ENCODE measurements at places on chromosomes 4 and X.

DNA sequence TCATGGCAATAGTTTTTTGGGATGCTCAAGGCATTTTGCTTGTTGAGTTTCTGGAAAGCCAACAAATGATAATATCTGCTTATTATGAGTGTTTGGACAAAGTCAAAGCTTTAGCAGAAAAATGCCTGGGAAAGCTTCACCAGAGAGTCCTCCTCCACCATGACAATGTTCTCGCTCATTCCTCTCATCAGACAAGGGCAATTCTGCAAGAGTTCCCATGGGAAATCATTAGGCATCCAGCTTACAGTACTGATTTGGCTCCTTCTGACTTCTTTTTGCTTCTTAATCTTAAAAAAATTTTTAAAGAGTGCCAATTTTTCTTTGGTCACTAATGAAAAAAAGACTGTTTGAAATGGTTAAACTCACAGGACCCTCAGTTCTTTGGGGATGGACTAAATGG, 136.3 kb downstream of the UBE2K start:
- DNase-seq, result no peak

- no peak for DNase-seq
These were observed 39.4 kb downstream of the MGST2 start for GRCh38 chr4:139704915-139705485.

GRCh38 chrX:125681058-125681457, 361.4 kb downstream of the TEX13C start:
- no peak for DNase-seq

DNA sequence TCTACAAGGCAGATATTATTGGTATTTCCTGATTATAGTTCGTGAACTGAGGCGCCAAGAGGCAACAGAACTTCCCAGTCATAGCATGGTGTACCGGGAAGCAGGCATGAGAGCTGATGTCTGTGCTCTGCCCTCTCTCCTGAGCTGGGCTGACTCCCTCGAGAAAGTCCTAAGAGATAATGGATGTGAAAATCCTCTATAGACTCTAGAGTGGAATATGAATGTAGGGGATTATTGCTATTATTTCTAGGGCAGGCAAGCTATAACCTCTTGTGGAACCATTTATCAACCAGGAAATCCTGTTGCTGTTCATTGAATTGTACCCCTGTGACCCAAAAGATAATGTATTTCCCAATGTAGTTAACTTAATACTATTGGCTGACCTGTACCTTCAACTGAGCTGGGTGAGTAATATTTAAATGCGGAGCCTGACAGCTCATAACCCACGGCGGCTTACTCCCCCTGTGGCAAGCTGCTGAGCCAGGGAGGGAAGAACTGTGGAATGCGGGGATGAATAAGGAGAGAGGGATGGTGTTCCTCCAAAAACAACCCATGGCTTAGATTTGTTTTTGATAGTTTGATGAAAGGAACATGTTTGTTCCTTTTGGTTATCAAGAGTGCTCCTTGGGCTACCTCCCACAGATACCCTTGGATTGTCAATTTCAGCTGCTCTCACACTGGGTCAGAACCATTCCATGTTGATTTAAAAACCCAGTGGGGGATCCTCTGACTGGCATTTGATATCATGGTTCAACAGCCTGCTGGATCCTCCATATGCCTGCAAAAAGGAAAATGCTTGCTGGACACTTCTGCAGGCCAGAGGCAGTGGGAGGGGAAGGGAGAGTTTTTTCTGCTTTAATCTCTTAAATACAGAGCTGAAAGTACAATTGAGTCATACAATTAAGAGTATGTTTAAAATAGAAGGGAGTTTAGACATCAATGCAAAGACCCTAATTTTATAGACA, 339.0 kb upstream of the BOD1L1 start:
- DNase-seq, result no peak

DNA sequence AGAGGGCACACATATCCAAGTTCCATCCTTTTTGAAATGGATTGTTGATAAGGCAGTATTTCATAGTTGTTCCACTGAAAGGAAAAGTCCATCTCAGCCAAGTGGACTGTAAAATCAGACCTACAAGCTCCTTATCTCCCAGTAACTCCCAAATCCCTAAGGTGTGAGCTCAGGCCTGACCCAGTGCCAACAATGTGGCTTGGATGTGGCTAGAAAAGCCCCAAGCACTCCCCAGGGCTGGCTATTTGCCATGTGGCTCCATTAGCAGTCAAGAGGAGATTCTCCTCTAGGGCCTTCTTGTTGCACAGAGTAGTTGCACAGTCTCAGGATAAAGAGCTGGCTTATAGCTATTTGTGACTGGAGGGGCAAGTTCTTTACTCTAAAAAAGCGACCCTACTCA, 25.0 kb upstream of the DGKK start:
- no peak for DNase-seq
